ENCODE measurements at places on chromosomes 11 and 22.

- DNase-seq: no peak
Measured at GRCh38 chr11:70540196-70540595, 141.9 kb downstream of the CTTN start.

DNA sequence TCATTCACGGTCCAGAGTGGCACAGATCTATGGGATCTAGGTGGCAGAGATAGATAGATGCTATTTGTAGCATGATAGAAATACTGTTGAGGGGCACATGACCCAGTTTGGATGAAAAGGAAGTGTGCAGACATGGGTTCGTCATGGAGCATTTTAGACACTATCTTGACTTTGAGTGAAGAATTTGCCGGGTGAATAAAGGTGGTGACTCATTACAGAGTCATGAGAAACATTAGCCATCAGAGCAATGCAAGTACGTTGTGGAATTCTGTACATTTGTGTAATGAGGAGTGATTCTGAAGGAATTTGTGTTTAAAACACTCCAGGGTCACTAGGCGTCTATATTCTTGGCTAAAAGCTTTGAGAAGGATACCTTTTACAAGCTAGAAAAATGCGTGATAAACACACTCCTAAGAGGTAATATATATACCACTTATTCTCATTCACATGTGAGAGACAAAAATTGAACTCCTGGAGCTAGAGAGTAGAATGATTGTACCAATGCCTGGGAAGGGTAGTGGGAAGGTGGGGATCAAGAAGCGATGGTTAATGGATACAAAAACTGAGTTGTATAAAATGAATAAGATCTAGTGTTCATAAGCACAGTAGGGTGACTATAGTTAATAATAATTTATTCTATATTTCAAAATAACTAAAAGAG, 593.7 kb upstream of the LUZP2 start:
- DNase-seq: peak; percentile 87

DNA sequence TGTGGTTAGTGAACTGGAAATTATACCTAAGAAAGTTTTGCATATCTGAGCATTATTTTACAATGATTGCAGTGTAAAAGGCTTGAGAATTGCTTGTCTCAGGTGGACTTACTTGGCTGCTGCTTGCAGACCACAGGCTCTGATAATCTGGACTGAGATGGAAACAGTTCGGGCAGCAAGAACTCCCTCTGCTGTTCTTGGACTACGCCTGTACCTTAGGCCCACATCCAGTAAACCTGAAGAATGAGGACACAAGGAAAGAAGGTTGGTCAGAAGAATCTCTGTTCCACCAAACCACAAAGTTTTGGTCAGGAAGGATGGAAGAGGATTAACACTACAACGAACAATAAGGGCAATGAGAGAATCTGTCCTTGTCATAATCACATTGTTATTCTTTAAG, 80.1 kb downstream of the C2CD3 start:
- peak; percentile 55 for DNase-seq

DNA sequence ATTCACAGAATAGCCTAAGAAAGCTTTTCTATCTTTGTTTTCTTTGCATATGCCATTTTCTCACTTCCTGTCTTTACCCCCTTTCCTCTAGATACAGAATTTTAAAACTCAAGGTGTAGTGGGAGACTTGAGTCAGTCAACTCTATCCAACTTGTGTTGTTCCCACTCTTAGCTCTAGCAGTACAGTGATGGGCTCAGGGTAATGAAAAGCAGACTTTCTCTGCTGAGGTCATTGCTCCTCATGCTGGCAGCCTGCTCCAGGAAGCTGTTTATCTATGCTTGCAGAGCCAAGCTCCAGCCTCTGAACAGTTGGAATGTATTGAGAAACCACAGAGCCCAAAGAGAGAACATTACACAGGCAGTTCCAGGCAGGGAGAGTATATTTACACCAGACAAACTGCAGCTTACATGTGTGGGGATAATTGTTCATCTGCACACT, 68.1 kb downstream of the CSTPP1 start:
- DNase-seq: peak; percentile 96

GRCh38 chr11:32919338-32919737, 26.7 kb downstream of the QSER1 start:
- DNase-seq: no peak

GRCh38 chr22:42688241-42689211, 32.1 kb downstream of the A4GALT start:
- DNase-seq: peak; percentile 90

Measured in astrocyte of the hippocampus (primary cell).